ENCODE measurements at places on chromosomes 16 and 17.

DNA sequence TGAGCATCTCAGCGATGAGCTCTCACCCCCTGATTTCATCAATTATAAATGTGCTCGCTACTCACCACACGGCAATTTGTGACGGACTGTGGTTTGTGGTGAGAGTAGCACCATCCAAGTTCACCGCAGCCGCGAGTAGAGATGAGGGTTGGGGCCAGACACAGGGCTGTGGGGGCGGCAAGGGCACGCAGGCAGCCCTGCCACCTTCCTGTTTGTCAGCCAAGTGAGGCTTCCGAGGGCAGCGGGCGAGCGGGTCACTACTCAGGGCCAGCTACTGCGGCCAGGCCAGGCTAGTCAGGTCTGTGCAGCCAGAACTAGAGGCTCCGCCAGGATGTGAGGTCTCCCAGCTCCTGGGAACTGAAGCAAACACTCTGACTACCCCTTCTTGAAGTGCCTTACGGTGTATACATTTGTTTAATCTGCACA lies 39.6 kb upstream of the MEOX1 start:
- DNase-seq, result no peak

GRCh38 chr17:45290269-45290765 lies 26.5 kb downstream of the MAP3K14 start:
- DNase-seq, result no peak

DNA sequence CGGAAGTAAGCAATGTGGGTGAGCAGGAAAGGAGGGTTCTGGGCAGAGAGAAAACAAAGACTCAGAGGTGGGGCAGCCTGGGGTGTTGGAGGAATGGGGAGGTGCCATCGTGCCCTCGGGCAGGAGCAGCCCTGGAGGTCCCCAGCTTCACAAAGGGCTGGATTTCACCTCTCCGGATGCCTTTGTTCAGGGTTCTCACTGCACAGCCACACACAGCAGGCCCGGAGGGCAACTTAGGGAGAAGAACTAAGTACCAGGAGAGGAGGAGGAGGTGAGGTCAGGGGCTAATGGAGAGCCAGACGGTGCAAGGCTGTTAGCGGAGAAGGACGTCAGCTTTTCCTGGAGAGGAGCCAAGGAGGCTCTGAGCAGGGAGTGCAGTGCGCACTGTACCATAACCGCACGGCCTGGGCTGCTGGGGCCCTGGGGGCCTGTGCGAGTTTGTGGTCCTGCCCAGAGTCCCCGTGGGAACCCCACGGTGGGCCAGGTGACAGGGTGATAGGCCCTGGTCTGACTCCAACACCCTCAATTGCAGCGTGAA lies 9.3 kb downstream of the ARRB2 start:
- DNase-seq, result no peak

DNA sequence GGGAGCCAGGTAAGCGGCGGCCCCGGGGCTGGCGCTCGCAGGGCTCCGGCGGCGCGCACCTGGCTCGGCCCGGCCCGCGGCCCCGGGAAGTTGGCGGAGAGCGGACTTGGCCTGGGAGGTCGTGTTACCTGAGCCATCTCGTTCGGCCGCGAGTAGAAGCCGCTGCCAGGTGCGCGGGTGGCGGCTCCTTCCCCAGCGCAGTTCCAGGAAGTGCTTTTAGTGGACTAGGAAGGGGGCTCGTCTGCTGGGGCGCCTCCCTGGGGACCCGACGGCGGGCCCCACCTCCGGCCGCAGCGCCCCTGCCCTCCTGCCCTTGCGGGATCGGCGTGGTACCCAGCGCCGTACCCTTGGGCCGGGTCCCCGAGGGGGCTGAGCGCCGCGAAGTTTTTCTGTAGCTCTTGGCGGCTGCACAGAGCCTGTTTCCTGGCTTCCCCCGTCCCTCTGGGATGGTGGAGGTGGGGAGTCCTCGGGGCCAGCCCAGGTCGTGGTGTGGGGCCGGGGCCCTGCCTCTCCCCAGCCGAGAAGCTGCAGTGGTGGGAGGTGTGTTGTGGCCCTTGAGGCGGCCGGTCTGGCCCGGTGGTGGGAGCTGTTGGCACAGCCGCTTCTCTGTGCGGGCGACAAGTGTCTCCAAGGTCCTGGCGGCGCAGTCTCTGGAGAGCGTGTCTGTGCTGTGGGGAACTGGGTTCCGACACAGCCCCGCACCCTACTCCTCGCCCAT lies 96.9 kb downstream of the RAB11FIP4 start:
- no peak for DNase-seq

- no peak for DNase-seq
These were observed 9.6 kb downstream of the EMC8 start for GRCh38 chr16:85789773-85790172.

- DNase-seq, result no peak
These were observed at the start of gene PGP for GRCh38 chr16:2214719-2214968. Gene PGP (minus strand): TSS chr16:2214840. CDS start chr16:2214777, 63 bp downstream.

GRCh38 chr17:70136131-70136530 lies 33.2 kb upstream of the KCNJ2 start:
- DNase-seq, result no peak

DNA sequence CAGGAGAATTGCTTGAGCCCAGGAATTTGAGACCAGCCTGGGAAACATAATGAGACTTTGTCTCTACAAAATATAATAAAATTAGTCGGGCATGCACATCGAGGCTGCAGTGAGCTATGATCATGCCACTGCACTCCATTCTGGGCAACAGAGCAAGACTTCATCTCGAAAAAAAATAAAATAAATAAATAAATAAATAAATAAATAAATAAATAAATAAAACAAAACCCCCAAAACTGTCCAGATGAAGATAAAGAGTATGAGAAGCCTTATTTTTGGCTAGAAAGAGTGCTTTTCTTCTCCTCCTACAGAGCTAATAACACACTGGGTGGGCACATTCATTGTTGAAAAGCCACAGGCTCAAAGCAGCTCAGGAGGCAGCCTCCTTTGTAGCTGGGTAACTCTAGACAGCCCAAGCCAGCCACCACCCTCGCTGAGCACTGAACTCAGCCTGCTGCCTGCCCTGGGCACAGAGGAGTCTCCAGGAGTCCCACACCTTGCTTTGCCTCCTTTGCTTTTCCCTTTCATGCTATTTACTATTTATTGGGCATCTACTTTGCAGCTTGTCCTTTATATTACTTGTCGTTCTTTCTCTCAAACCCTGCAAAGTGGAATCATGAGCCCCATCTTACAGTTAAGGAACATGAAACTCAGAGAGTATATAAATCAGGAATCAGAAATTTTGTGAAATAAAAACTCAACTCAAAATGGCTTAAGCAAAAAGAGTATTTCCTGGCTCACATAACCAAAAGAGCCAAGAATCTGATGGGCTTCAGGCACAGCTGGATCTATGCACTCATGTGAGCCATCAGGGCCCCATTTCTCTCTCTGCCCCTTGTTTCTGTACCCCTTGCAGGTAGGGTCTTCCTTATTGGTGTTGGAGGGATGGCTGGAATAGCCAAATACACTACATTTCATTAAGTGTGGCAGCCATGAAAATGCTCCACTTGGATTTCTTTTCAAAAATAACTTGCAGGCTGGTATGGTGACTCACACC lies 18.1 kb upstream of the C16orf87 start:
- DNase-seq, result no peak

- DNase-seq, result no peak
These were observed 380.3 kb downstream of the SEC14L1 start for GRCh38 chr17:77521076-77521475.

DNA sequence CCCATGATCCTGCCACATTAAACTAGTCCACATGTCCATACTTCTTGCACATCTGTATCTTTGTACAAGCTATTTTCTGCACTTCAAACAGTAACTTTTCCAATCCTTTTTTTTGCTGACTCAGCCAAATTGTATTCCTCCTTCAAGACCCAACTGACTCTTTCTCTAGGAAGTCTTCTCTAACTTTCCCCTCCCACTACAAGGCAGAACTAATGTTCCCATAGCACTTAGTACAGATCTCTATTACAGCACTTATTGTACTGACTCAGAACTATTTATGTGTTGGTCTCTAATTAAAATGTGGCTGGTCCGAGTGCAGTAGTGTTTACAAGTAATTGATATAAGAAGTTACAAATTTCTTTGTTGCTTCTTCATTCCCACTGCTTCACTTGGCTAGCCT lies 8.2 kb downstream of the FAM222B start:
- DNase-seq, result no peak

DNA sequence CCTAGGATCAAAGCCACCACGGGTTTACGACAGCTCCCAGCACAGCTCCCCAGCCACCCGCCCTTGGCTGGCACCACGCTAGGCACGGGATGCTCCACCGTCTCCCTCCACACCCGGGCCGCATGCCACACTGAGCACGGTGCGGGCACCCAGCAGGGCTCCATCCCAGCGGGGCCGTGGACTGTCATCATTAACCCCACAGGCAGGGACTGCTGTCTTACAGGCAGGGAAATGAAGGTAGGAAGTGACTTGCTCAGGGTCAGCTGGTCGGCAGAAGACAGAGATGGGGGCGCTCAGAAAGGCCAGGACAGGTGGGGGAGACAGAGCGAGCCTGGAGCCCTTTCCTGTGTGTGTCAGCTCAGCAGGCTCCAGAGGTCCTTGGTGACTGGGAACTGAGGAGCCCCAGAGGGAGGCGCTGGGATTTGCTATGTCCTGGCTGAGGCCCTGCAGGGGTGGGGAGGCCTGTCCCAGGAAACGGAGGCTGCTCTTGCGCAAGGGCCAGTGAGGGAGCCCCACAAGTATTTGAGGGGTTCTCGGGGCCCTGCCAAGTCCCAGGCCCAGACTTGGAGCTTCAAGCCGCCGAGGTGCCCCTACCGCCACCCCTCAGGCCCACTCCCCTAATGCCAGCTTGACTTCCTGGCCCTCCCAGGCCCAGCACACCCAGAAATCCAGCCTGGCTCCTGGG lies 3.2 kb downstream of the UBALD1 start:
- DNase-seq, result no peak

GRCh38 chr16:28182801-28183200 lies 29.0 kb downstream of the XPO6 start:
- DNase-seq, result no peak

Measured in stimulated activated CD4-positive, alpha-beta T cell treated with anti-CD3 and anti-CD28 coated beads, TNF-alpha, amount 100 ng/mL, for 1 hour (primary cell).